OCI-LY7 (cell line): ENCODE measurements at places on chromosomes 5 and 9.
A peak's percentile ranks its signal among the peaks of the same experiment; 100 is the strongest.

DNA sequence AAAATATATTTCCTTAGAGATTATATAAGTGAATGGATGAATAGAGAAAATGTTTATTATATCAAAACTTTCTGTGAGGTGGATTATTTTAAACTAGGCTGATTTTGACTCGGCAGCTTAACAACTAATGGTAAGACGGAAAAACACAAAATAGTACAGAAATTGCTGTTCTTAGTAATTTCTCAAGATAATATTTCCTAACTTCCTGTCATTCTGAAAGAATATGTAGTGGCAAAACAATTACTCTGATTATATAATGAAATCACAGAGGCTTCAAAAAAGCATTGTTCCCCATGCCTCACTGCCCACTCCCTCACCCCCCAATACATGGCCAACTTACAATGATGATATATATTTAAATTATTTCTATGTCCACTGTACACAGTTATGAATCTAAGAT is 85.4 kb downstream of the YTHDC2 start:
- DNase-seq, result no peak

DNA sequence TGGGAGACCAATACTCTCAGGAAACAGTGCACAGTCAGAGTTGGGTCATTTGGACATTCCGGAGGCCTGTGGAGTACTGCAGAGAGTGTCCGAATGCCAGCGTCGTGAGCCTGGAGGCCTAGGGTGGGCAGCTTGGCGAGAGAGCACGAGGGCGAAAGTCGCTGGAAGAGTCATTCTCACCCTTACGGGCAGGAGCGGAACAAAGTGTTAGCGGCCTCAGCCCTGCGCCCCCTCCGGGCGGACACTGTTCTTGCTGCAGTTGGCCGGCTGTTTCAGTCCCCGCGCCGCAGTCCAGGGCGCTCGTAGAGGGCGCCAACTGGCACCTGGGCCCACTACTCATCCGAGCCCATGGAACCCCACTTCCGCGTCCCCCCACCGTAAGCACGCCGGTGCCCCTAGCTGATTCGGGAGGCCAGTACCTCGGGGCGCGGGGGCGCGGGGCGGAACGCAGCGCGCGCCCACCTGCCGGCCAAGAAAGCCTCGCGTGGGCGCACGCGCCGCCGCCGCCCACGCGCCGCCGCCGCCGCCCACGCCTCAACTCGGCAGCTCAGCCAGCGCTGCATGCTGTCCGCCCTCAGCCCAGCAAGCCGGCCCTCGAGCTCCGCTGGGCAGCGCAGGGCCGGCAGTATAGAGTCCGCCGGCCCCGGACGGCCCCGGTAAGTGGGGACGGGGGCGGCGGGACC is 99.7 kb upstream of the CCL21 start:
- DNase-seq, result no peak

DNA sequence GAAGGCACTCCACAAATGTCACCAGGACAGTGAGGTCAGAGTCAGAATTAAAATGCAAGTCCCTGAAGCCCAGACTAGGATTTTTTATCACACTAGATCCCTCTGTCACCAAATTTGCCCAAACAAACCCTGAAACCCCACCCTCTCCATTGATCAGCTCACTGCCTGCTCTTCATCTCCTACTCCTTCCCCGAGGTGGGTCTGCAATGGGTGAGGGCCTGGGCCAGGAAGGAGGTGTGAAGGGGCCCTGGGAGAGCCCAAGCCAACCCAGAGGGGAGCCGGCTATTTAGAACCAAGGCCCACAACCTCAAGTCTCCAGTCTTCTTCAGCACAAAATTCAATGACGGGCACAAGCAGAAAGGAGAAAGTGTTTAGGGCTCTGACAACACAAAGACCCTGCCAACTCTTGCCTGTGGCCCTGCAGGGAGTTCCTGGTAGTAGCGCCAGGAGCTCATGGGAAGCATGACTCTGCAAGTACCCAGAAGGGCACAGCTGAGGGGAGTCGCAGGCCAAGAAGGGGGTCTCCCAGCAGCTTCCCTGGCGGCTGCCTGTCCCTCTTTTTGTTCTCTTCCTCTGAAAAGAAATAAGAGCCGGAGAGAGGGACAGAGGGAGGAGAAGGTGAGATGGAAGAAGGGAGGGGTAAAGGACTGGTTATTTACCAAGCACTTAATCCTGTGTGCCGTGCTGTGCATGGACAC is 5.5 kb downstream of the FOXI1 start:
- no peak for DNase-seq

DNA sequence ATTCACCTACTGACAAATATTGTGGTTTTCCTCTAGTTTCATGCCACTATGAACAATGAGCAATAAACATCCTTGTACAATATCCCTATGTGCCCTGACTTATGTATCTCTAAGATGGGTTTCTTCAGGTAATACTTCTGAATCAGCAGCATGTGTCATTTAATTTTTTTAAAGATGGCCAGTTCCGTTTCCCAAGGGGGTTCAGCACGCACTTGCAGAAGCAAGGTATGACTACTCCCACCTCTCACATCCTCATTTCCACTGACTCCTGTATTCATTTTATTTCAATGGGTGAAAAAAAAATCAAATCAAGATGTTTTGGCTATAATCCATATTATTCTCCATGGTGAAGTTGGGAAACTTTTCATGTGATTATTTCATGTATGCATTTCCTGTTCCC is 14.7 kb upstream of the ADAMTS19 start:
- DNase-seq, result no peak

GRCh38 chr9:92977279-92977678 is 30.0 kb downstream of the FGD3 start:
- no peak for DNase-seq

- DNase-seq, result no peak
These were observed 22.5 kb downstream of the TPPP start for GRCh38 chr5:670396-671270.

GRCh38 chr5:40475561-40475960 is 204.2 kb upstream of the PTGER4 start:
- DNase-seq, result no peak

DNA sequence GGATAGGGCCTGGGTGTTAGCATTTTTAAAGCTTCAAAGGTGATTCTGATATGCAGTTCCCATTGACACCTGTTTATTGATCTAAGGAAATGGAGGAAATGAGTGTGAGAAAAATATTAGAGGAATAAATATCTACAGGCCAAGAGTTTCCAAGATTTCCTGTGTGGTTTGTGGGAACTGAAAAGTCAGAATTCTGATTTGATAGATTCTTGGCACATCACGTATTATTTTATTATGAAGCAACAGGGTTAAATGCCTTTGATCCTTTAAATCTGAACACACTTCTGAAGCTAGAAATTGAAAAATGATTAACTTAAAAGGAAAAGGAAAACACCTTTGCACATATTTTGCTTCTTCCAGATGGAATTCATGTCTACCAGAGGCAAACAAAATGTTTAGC is 113.7 kb downstream of the CD180 start:
- DNase-seq, result no peak

DNA sequence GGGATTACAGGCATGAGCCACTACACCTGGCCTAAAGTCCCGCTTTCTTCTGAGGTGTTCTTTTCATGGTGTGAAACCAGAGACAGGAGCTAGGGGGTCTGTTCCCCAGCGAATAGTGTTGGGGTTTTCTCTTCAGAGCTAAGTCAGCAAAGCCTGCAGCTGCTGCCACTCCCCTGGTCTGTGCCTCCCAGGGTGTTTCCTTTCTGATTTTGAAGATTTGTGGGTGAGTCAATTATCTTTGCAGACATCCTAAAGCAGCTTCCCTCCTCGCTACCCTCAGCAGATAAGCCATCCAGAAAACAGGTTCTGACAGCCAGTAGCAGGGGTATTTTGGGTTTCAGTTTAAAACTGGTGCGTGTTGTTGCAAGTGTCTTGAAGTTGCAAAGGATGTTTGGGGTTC is 72.0 kb upstream of the IQGAP2 start:
- peak; percentile 24 for DNase-seq

- DNase-seq, result no peak
These were observed 298.2 kb downstream of the MAN2A1 start for GRCh38 chr5:109987970-109988369.

DNA sequence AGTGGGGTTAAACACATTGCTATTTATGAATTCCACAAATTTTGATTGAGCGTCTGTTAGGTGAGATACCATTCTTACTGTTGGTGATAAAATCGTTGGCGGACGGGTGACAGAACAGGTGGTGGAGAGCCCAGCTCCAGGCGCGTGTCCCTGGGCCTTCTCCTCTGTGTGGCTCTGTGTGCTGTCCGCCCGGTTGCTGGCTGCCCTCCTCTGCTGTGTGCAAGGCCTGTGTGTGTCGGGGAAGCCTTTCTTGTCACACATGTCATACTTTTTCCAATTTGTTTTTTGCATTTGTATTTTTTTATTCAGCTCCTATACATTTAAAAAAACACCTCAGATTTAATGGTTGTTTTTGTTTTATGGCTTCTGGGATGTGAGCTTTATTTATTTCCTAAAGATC is 33.9 kb downstream of the TENT4A start:
- no peak for DNase-seq
